ENCODE measurements at places on chromosomes 5 and 9. TPM values are rescaled to one million over a fixed set of nuclear protein-coding genes. Genes with fewer than 3 reads are reported as not detected.

DNA sequence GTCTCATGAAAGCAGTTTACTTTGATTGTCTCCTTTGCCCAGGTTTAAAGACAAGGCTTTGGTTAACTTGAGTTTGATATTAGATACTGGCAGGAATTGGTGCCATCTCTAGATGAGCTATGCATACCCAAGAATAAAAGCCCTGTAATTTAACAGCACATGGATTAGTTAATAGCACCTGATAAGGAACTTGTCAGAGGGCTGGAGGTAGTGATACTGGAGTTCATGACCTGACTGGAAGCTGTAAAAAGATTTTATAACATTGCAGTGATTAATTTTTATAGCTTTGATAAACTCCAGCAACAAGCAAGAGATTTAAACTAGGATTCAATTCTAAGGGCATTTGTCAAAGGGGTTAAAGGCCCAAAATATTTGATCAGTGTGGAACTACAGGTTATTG is 34.9 kb upstream of the SYK start:
- no peak for DNase-seq
- H3K4me3 ChIP-seq: no peak overlapping the region

DNA sequence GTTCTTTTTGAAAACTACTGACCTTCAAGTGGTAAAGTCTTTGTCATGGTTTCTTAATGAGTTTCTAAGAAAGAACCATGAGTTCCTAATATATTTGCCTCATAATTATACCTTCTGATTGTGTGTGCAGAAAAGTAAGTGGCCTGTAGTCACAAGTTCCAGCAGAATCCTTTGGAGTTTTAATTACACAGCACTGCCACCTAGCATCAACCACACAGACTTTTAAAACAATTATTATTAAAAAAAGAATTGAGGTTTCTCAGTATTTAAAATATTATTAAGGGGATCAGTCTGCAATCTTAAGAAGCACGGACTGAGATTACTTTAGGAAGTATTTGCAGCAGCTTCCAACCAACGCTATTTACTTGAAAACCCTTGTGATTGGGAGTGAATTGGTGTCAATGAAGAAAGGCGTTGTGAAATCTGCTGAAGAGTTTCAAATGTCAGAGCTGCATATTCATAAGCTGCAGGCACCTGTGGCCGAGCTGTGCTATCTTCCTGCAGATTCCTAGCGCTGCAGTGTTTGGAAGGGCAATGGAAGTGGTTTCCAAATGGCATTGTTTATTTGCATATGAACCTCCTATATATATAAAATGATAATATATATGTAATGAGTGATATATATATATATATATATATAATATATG is 1074.2 kb upstream of the WWC1 start:
- H3K27ac ChIP-seq: no peak overlapping the region
- H3K4me1 ChIP-seq: no peaks in the 10 kb centered on the region
- no peak overlapping the region for H3K4me3 ChIP-seq
- no peaks in the 10 kb centered on the region for H3K36me3 ChIP-seq
- no peak for DNase-seq
- no peaks in the 10 kb centered on the region for H3K27me3 ChIP-seq

GRCh38 chr5:56012281-56012963 is 17.7 kb upstream of the IL6ST start:
- no peaks in the 10 kb centered on the region for H3K27me3 ChIP-seq
- peak overlapping the region; percentile 0 for H3K4me3 ChIP-seq
- peaks cover 5% of the 10 kb centered on the region for H3K36me3 ChIP-seq
- peak overlapping the region; percentile 12 for H3K27ac ChIP-seq
- peaks cover 32% of the 10 kb centered on the region for H3K4me1 ChIP-seq
- peak; percentile 21 for DNase-seq

DNA sequence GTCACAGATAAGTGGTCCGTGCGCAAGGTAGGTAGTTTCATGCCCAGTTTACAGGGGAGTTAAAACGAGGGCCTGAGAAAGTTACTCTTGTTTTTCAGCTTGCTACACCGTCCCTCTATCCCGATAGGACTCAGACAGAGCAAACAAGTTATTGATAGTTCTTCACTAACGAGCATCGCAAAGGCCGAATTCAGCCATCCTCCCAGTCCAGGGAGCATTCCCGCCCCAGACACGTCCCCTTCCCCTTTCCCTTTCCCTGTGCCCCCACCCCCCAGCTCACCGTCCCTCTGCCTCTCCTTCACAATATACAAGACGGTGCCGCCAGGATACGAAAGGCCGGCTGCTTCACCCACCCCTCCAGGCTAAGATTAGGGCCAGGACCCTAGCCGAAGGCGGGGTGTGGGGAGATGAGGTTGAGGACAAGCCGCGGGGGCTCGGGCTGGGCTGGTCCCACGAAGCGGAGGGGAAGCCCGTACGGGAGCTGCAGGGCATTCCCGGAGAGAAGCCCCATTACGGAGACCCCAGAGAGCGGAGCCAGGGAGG is 599 bp downstream of the KIAA1191 start:
- H3K4me1 ChIP-seq: peaks cover 36% of the 10 kb centered on the region
- H3K27ac ChIP-seq: peak overlapping the region; percentile 91
- peaks cover 17% of the 10 kb centered on the region for H3K36me3 ChIP-seq
- peak; percentile 7 for DNase-seq
- no peaks in the 10 kb centered on the region for H3K27me3 ChIP-seq
- H3K4me3 ChIP-seq: peak overlapping the region; percentile 97

DNA sequence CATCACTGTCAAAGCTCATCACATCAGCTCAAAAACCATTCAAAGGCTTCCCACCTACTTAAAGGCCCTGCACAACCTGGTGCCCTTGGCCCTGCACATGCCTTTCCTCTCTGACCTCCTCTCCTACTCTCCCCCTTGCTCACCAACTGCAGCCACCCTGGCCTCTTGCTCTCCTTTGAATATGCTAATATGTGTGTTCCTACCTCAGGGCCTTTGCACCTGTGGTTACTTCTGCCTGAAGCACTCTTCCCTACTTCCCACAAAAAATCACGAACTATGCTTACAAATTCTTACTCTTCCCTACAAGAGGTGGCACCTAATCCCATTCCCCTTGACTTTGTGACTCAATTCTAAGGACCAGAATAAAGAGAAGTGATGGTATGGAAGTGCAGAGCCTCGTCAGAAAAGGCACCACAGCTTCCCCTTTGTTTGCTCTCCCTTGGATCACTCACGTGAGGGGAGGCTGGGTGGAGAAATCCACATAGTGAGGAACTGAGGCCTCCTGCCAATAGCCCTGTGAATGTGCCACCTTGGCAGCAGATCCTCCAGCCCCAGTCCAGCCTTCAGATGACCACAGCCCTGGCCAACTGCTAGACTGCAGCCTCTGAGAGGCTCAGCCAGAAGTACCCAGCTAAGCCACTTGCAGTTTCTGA is 3.2 kb upstream of the TMEM171 start:
- DNase-seq: no peak
- no peak overlapping the region for H3K4me3 ChIP-seq
- peaks cover 46% of the 10 kb centered on the region for H3K27me3 ChIP-seq

ARID3C gene
- total RNA-seq: not detected
